ENCODE measurements at places on chromosomes 2 and 18.

GRCh38 chr2:46870051-46870839, 45.4 kb downstream of the MCFD2 start:
- DNase-seq: no peak

DNA sequence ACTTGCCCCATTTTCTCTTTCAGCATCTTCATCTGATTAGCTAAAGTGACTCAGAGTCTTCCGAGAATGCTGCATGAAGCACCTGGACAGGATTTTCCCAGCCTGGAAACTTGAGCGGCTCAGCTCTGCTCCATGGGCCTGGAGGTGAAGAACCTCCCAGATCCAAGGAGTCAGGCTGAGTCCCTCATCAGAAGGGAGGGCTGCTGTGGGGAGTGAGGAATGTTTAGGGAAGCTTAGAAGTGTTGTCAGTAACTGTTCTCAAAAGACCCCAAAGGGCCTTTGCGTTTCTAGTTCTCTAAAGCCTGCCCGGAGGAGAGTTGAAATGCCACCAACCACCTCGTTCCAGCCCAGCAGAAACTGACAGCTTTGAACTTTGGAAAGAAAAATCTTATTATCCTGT, 157.1 kb downstream of the CLIP4 start:
- DNase-seq: no peak

GRCh38 chr2:11305958-11306357, 38.5 kb downstream of the ROCK2 start:
- DNase-seq: no peak

DNA sequence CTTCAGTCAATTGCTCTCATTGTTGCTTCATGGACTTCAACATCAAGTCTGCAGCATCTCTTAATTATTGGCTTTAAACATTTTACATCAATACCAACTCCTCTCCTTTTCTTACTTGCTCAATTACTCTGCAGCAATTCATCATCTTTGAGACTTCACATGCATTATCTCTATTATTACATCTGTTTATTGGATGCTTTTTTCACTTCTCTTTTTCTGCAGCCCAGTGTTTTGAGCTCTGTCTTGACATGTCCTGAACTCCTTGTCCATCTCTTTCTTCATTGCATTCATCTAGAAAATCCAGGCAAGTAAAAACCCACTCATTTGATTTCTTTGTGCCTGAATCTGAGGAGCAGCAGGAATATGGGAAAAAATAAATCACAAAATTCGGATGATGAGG, 647.9 kb downstream of the PLCL1 start:
- no peak for DNase-seq
